ENCODE measurements at places on chromosomes 11 and 22.

- 0 out of 2 replicates have a peak, but pooled peaks cover 6% of the 10 kb centered on the region for H3K27me3 ChIP-seq
- H3K4me1 ChIP-seq: peaks cover 8% of the 10 kb centered on the region
- peak within 1 kb of the TSS; percentile 68 for H3K27ac ChIP-seq
- H3K36me3 ChIP-seq: no peaks in the 10 kb centered on the region
Observed at GRCh38 chr11:7513234-7514098, at the start of gene PPFIBP2. TSS of gene PPFIBP2 (plus strand) at chr11:7513999. CDS start at chr11:7549476, 35,477 bp downstream.

DNA sequence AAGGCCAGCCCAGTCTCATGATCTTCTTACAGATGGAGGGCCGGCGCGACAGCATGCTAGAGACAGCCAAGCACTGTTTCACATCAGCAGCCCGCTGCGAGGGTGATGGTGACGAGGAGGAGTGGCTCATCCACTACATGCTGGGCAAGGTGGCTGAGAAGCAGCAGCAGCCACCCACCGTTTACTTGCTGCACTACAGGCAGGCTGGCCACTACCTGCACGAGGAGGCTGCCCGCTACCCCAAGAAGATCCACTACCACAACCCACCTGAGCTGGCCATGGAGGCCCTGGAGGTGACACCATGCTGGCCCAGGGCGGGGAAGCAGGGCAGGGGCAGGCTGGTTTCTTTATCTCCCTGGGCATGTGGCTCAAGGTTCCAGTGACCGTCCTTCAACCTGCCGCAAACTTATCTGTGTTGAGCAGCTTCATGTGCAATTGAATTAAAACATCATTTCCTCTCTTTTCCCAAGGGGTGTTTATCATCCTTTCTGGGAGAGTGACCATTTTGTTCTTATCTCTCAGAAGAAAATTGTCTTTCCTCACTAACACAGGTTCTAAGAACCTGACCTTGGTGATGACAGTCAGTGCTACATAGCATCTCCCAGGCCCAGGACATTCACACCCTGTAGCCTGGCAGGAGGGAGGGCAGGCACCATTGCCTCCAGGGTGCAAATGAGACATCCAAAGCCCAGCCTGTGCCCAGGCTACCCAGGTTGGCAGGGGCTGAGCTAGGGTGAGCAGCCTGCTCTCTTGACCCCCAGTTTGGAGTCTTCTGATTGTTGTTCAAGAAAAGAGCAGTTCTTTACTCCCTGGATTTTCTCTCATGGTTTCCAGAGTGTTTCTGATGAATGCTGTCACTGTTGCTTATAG, 80.7 kb downstream of the CABIN1 start:
- H3K4me1 ChIP-seq: peaks cover 4% of the 10 kb centered on the region
- no peaks in the 10 kb centered on the region for H3K27me3 ChIP-seq
- H3K36me3 ChIP-seq: no peaks in the 10 kb centered on the region

DNA sequence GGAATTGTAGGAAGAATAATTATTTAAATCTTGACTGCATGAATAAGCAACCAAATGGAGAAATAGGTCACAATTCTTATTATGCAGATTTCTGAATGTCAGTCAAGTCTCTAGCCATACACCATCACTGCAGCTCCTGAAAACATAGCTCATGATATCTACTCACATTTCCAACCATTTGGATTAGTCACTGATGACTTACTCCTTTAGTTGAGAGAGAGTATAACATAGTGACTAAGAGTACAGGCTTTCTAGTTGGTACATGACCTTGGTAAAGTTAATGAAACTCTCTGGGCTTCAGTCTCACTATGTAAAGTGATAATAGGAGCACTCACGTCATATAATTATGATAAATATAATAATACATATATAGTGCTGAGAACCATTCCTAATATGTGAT, 265.2 kb downstream of the KCNA4 start:
- no peaks in the 10 kb centered on the region for H3K27me3 ChIP-seq
- peak; percentile 16 for DNase-seq
- H3K27ac ChIP-seq: no peak overlapping the region

DNA sequence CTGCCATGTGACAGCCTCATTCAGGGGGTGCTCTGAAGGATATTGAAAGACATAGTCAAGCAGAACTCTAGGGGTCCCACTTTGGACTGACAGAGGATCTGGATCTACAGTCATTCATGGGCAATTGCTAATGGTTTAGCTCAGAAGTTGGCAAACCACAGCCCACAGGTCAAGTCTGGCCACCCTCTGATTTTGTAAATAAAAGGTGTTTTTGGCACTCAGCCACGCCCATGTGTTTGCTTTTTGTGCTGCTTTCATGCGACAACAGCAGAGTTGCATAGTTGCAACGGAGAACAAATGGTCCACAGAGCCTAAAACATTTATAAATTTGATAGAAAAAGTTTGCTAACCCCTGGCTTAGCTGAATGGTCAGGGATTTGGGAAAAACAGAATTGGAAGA, 41.7 kb downstream of the RPS6KA4 start:
- DNase-seq: no peak
- peaks cover 26% of the 10 kb centered on the region for H3K27me3 ChIP-seq
- no peak overlapping the region for H3K4me3 ChIP-seq
- no peaks in the 10 kb centered on the region for H3K36me3 ChIP-seq
- H3K4me1 ChIP-seq: no peaks in the 10 kb centered on the region
- no peak overlapping the region for H3K27ac ChIP-seq

DNA sequence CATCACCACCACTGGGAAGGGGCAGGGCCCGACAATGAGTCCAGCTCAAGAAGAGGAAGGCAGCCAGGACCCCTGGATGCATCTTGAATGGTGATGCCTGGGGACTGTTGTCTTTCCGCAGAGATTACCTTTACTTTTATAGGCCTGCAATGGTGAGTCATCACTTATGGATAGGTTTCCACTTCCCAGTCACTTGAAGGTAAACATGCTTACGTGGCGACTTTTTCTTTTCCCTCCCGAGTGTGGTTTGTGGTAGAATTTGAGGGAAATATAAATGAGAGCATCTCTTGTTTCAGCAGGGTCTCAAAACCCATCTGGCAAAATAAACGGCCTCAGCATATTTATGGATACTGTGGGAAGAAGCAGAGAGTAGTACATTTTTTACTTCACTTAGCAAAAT, at the start of gene MMP13:
MMP13 (minus strand) TSS at position 109 of the 400 bp plus-strand sequence; CDS start at position 82, 27 bp downstream.
- H3K36me3 ChIP-seq: no peaks in the 10 kb centered on the region
- no peak within 1 kb of the TSS for H3K4me3 ChIP-seq
- no peaks in the 10 kb centered on the region for H3K4me1 ChIP-seq
- DNase-seq: no peak
- H3K27ac ChIP-seq: no peak within 1 kb of the TSS

GRCh38 chr22:25496396-25497064, 67.9 kb upstream of the GRK3 start:
- no peaks in the 10 kb centered on the region for H3K27me3 ChIP-seq
- H3K36me3 ChIP-seq: no peaks in the 10 kb centered on the region
- DNase-seq: no peak

- H3K27me3 ChIP-seq: no peaks in the 10 kb centered on the region
- no peak overlapping the region for H3K27ac ChIP-seq
- DNase-seq: no peak
- H3K36me3 ChIP-seq: no peaks in the 10 kb centered on the region
- no peak overlapping the region for H3K4me3 ChIP-seq
Observed at GRCh38 chr11:109902764-109903433, 190.3 kb upstream of the ZC3H12C start.

DNA sequence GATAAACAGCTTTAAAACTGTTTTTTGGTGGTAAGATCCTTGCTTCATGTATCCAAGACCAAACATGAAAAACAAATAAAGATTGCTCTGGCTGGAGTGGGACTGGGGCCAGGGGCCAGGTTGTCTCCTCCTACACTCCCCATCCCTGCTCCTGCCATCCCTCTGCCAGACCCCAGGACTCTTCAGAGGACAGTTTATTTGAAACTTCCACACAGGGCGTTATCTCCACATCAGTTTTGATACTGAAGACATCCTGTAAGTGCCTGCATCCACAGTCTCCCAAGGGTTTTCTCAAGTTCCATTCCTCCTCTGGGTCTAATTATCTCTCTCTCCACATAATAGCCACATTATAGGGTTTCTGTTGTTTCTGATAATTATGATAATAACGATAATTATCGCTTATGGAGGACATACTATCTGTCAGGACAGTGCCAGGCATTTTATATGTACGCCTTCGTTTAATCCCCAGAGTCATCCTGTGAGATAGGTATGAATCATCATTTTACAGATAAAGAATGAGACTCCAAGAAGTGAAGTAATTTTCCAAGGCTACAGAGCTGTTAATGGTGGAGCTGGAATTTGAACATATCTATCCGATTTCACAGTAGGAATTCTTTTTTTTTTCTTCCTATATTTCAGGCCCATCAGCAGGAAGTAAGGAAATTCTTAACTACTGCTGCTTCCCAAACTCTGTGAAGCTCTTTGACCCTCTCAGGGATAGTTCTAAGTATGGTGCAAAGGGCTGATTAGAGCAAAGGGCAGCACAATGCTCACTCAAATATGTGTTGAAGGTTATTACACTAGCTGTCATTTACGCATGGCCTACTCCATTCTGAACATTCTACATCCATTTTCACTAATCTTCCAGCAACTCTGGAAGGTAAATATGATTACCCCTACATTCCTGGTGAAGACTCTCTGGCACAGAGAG, 488.0 kb upstream of the CCDC90B start:
- 0 out of 2 replicates have a peak, but pooled peaks cover 3% of the 10 kb centered on the region for H3K4me1 ChIP-seq
- no peaks in the 10 kb centered on the region for H3K27me3 ChIP-seq
- no peak overlapping the region for H3K27ac ChIP-seq
- H3K4me3 ChIP-seq: no peak overlapping the region

DNA sequence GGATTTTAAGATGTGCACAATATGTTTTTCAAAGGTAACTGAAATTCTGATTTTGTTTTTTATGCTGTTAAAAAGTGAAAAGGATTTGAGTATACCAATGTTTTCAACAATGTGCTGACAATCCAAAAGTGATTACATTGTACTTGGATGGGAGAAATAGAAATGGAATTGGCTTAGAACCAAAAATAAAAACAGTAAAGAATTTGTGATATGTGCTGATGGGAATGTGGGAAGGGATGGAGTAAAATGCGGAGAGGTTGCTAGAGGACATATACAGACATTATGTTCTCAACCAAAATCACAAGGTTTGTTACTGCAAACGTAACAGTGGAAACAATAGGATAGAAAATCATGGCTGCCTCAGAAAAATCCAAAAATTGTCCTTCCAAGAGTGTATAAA, 279.3 kb upstream of the TENM4 start:
- H3K27ac ChIP-seq: no peak overlapping the region
- H3K4me1 ChIP-seq: no peaks in the 10 kb centered on the region
- H3K36me3 ChIP-seq: no peaks in the 10 kb centered on the region
- DNase-seq: no peak

DNA sequence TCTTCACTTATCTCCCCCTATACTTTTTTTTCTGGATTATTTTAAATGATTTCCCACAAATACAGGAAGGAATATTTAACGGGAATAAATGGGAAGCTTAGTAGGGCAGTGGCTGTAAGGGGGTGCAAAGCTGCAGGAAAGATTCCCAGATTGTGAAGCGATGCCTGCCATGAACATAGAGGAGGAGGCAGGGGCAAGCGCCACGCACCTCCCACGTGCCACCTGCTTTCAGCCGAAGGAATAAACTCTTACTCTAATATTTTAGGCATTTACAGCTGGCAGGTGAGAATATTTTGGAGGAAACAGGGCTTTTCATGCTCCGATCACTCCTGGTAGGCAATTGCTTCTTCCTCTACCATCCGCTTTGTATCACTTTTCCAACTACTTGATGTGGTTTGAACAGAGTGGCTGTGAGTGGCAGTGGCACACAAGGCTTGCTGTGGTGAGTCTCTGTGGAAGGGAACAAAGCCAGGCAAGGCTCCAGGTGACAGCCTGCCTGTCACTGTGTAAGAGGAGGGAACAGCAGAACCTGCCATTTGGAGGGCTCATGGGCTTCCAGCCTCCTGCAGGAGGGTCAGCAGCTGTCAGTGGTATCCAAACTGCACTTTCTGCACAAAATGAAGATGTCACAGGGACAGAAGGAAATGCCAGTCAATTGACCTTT, 54.5 kb upstream of the PLET1 start:
- no peak overlapping the region for H3K4me3 ChIP-seq
- no peak for DNase-seq
- peaks cover 17% of the 10 kb centered on the region for H3K4me1 ChIP-seq
- H3K27me3 ChIP-seq: no peaks in the 10 kb centered on the region
- H3K36me3 ChIP-seq: no peaks in the 10 kb centered on the region
- no peak overlapping the region for H3K27ac ChIP-seq

DNA sequence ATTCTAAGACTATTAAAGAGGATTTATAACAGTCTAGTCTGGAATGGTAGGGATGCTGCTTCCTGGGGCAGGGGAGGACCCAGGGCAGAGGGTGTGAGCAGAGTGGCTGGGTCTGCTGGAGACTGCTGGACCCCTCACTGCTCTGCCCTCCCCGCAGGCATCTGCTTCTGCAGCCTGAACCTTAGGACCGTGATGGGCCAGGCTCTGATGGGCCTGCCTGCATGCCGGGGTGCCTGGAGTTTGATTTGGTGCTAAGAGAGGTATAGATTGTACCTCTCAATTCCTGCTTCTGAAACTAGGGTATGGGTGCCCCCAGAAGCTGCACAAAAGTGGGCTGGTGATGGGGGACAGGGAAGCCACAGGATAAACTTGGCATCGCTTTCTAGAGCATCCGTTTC, 54.9 kb downstream of the CD82 start:
- no peaks in the 10 kb centered on the region for H3K4me1 ChIP-seq
- no peak overlapping the region for H3K27ac ChIP-seq
- H3K27me3 ChIP-seq: no peaks in the 10 kb centered on the region
- H3K4me3 ChIP-seq: no peak overlapping the region
- H3K36me3 ChIP-seq: no peaks in the 10 kb centered on the region

- DNase-seq: peak; percentile 49
- H3K4me1 ChIP-seq: peaks cover 32% of the 10 kb centered on the region
- peak overlapping the region; percentile 86 for H3K4me3 ChIP-seq
- H3K27me3 ChIP-seq: no peaks in the 10 kb centered on the region
Observed at GRCh38 chr22:28441720-28442263, 237.8 kb downstream of the TTC28 start.

DNA sequence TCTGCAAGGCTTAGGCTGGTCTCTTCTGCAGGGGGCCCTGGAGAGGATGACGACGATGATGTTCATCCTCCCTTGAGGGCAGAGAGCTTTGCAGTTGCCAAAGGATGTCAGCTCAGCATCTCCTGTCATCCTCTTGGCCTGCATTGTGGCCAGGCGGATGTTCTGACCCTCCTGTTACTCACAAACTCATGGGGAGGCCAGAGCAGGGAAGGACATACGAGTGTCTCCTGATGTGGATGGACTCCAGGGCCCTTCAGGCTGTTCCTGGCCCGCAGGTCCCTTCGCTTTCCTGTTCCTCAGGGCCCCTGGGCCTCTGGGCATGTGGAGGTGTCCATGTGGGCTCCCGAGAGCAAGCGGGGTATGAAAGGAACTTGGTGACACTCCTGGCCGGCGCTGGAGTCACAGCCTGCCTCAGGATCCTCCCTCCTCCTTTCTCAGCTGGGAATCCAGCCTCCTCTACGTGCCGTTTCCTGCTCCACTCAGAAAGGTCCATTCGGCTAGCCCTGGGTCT, 8.5 kb downstream of the ADORA2A start:
- DNase-seq: peak; percentile 90
- H3K36me3 ChIP-seq: no peaks in the 10 kb centered on the region
- no peaks in the 10 kb centered on the region for H3K27me3 ChIP-seq
- no peak overlapping the region for H3K4me3 ChIP-seq

- H3K4me3 ChIP-seq: no peak overlapping the region
- H3K36me3 ChIP-seq: peaks cover 52% of the 10 kb centered on the region
- peaks cover 77% of the 10 kb centered on the region for H3K4me1 ChIP-seq
- 0 out of 2 replicates have a peak overlapping the region, but pooled peaks have one; percentile 7 for H3K27ac ChIP-seq
- no peaks in the 10 kb centered on the region for H3K27me3 ChIP-seq
Observed at GRCh38 chr11:35155677-35156076, 16.7 kb downstream of the CD44 start.

- DNase-seq: no peak
- H3K27me3 ChIP-seq: peaks cover 20% of the 10 kb centered on the region
- no peak overlapping the region for H3K27ac ChIP-seq
- H3K4me1 ChIP-seq: no peaks in the 10 kb centered on the region
- no peak overlapping the region for H3K4me3 ChIP-seq
Observed at GRCh38 chr11:117657794-117658193, 139.2 kb downstream of the DSCAML1 start.

Data from GM23248 (cell line).